ENCODE measurements at places on chromosomes 6 and 20.

GRCh38 chr20:7829776-7830175 is 110.5 kb downstream of the HAO1 start:
- DNase-seq, result no peak

DNA sequence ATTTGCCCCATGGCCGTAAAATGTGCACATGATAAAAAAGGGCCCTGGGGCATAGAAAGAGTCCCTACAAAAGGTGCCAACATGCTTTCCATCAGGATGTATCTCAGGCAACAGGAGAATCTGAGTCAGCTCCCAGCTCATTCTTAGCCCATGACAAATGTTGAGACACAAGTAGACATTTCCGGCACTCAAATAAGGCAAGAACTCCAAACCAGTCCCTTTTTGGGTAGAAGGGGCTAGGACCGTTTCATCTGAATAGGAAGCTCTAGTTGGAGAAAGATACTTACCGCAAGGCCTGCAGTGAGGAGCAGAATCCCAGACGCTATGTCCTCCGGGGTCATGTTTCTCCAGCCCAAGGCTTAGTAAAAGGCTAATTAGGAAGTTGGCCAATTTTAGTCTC is 261.0 kb upstream of the RIN2 start:
- DNase-seq, result no peak

- peak; percentile 89 for DNase-seq
Measured at GRCh38 chr6:159107451-159108260, 61.5 kb upstream of the FNDC1 start.

GRCh38 chr6:100096341-100096740 is 102.3 kb upstream of the MCHR2 start:
- no peak for DNase-seq

DNA sequence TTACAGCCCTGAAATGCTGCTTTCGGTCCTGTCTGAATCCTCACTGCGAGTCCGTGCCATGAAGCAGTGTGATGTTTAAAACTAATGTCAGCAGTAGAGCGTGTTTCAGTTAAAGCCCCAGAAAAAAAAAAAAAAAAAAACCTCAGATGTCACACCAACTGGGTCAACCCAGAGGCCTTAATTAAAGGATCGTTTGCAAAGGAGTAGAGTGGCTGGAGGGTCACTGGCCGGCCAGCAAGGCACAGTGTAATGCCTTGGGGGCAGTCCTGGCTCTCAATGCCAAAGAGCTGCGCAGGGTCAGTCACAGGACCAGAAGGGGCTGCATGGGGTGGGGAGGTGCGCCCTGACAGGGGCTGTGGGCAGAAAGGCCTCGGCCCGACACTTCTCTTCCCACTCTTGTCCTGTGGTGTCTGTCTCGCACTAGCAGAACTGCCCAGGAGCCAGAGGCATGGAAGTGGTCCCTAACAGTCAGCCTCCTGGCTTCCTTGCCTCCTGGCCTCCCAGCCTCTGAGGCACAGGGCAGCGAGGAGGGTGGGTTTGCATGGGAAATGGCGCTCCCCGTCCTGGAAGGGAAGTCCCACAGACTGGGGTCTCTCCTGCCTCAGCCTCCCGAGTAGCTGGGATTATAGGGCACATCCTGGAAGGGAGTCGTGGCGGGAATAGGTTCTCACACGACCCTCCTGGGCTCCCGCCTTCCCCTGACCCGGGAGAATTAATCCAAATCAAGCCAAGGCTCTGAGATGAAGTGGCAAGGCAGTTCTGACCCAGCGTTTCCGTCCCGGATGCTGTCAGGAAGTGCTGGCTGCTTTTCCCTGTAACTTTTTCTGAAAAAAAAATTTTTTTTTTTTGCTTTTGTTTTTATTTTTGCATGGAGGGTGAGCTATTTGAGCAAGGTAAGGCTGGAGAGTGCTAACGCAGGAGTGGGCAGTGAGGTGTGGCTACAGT is 53.7 kb upstream of the MPC1 start:
- DNase-seq, result no peak

DNA sequence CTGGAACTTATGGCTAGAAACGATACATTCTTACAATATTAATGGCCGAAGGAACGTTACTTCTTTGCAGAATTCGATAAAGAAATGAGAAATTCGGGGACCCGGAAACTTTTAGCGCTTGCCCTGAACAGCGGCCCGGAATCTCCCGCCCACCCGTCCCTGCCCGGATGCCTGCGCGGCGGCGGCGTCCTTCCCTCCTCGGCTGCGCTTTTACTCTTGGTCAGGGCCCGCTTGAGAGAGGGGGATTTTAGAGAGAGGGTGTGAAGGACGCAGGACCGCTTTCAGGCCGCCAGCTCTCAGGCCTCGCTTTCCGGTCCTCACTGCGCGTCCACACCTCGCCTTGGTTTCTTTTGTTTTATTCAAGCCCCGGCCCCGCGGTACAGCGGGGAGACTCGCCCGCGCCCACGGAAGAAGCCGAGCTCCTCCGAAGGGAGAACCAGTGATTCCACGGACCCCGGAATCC is 243.7 kb downstream of the ARID1B start:
- DNase-seq, result no peak

Measured in B cell (primary cell).